Globus pallidus (tissue), 1 donor: ENCODE measurements at places on chromosomes 12 and 14.
A peak's percentile ranks its signal among the peaks of the same experiment; 100 is the strongest.

GRCh38 chr14:45084946-45085346 is 1.0 kb downstream of the PRPF39 start:
- DNase-seq = peak; percentile 4

DNA sequence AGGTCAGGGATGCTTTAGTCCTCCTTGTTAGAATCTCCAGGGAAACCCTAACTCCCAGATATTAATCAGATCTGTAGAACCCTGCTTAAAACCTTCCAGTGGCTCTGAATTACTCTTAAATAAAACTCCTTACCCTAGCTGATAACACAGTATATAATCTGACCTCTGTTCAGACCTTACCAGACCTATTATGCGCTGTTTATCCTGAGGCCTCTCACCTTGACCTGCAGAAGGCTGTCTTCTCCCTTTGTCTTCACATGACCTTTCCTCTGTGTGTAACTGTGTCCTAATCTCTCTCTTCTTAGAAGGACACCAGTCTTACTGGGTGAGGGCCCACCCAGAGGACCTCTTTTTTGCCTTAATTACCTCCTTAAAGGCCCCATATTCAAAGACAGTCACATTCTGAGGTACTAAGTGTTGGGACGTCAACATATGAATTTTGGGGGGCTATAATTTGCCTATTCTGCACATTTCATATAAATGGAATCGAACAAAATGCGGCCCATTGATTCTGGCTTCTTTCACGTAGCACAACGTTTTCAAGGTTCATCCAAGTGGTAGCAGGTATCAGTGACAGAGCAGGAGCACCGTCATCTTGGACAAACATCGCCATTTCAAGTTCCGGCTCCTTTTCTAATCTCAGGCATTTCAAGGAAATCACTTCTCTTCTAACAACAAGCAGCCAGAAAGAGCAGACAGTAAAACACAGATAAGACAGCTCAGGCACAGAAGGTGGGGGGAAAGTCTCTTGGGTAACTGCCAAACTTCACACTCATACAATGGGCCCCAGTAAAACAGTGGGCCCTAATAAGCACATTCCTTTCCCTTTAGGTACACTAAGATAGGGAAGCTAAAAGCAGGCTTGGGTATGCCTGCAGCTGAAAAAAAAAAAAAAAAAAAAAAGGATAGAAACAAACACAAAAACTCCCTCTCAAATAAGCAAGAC is 200.2 kb upstream of the NUDT4 start:
- DNase-seq = no peak

GRCh38 chr14:69325646-69326265 is 65.8 kb downstream of the GALNT16 start:
- no peak for DNase-seq

DNA sequence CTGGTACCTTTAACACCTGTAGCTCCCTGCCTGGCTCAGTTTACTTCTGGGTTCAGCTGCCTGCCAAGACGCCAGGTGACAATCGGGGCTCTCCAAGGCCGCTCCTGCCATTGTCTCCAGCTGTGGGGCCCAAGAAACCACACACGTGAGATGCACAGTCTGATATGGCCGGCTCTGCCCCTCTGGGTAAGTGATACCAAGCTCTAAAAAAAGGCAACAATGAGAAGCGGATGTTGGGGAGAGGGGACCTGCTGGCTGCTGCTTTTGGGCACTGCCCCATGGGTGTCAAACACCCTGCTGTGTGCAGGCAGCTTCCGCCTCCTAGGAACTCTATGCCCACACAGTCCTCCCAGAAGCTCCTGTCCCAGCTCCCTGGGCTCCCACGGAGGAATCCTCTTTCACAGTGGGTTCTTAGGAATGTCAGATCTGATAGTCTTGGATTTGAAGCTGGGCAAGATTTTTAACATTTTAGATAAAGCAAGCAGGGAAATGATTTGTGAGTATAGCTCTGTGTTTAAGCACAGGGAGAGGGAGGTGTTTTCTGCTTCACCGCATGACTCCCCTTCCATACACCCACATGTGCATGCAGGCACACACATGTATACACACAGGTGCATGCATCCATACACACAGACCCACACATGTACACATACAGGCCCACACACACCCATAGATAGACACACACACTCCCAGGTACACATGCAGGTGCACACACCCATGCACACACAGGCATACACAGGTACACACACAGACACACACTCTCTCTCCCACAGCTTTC is 1135.8 kb downstream of the BCL11B start:
- no peak for DNase-seq

DNA sequence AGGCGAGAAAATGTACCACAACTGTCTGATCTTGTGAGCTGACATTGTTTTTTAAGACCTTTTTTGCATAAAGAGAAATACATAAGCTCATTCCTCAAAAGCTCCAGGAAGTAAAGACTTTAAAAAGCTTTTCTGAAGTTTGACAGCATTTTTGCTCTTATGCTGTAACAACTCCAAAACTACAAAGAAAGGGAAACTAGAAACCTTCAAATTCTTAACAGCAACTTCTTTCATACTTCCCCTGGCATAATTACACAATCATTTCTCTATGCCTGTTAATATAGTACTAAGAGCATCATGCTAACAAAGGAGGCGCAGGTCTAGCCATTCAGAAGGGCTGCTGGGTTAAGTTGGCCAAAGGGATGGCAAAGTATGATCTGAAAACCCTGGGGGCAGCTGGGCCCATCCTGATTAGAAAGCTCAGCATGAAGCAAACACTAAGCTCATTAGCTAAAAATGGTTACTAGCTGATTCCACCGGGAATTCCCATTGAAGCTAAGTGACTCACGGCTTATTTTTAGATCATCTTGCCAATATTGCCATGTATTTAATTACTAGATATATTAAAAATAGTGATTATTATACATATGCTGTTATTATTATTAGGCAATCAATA is 26.1 kb upstream of the ANP32D start:
- DNase-seq = no peak

DNA sequence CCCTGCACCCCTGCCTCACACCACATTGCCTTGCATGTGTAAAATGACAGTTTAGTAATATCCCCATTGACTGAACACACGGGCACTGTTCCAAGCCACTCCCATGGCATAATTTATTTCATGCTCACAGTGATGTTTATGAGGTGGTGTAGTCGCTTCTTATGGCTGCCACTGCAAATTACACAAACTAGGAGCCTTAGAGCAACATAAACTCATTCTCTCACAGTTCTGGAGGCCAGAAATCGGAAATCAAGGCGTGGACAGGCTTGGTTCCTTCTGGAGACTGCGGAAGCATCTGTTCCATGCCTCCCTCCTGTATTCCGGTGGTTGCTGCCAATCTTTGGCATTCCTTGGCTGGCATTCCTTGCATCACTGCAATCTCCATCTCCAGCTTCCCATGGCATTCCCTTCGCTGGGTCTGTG is 97.3 kb downstream of the RIN3 start:
- DNase-seq = no peak

- no peak for DNase-seq
Measured at GRCh38 chr12:51118706-51119105, 35.3 kb upstream of the CSRNP2 start.

DNA sequence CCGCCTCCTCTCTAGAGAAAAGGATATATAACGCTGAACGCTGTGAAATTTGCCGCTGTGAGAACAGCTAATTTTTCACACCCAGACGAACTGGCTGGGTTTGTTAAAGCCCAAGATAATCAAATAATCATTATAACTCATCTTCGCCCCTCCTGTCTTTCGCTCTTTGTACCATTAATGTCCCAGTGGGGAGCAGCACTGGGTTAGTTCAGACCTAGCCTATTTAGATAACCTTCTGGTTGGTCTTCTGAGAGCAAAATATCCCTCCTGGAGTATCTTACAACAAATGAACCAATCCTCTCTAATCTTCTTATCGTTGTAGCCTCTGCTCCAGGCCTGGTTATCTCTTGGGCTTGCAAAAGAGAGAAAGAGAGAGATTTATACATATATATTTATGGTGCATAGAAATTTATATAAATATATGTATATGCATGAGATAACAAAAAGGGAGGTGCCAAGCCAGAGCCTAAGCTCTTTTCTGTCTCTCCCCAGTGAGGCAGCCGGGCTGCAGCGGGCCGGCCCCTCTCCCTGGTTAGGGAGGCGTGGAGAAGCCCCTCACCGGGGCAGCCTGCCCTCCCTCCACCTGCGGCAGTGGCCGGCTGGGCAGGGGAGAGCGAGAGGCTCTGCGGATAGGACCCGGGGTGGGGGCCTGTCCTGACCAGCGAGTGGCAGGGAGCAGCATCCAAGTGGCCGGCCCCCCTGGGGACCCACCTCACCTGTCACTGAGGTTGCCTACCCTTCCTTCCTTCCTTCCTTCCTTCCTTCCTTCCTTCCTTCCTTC is 202.0 kb upstream of the LHX5 start:
- no peak for DNase-seq

DNA sequence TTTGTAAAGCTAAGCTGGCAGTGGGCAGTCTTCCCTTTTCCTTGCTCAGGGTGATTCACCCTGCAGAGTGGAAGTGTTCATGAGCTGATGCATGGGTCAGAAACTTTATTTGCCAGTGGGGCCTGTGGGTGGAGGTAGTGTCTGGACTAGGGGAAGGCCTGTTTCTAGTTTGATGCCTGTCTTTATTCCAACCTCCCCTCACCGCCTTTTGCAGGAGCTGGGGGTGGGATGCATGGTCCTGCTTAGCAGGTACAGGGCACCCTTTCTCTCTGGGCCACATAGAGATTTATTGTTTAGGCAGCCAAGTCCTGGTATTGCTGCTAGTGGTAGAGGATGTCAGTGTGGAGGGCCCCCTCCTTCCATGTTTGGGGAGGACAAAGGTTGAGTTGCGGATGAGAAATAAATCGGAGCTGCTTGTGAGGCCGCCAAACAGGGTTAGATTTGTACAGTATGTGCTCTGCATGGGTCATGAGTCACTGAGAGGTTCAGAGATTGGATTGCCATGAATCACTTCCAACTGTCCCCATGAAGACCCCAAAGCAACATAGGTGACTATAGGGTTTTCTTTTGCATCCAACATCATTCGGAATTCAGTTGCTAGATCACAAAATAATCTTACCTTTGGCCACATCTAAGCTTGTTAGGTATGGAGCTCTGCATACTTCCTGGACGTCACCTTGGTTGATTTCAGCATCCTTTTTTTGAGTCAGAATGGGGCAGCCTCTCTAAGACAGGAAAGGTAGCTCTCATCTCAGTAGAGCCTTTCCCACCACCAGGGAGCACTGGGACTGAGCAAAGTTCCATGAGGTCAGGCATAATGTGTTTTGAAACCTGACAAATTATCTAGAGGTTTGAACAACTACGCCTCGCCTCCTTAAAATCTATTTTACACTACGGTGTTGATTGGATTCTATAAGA is 8.8 kb downstream of the SMOC1 start:
- no peak for DNase-seq

DNA sequence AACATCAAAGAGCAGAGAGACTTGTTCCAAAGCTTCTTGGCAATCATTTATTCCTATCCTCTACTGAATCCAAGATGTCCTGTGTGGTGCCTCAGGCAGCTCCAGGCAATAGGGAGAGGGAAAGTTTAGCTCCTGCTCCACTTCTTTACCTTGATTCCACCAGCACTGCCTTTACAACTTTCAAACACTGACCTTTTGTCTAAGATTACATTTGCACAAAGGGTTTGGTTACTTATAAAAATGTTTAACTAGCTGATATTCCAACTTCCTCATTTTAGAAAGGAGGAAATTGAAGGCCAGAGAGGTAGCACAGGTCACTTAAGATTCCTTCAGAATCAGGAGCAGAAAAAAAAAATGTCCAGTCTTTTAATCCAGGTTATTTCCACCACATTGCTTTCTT is 192.7 kb downstream of the BTG1 start:
- no peak for DNase-seq

DNA sequence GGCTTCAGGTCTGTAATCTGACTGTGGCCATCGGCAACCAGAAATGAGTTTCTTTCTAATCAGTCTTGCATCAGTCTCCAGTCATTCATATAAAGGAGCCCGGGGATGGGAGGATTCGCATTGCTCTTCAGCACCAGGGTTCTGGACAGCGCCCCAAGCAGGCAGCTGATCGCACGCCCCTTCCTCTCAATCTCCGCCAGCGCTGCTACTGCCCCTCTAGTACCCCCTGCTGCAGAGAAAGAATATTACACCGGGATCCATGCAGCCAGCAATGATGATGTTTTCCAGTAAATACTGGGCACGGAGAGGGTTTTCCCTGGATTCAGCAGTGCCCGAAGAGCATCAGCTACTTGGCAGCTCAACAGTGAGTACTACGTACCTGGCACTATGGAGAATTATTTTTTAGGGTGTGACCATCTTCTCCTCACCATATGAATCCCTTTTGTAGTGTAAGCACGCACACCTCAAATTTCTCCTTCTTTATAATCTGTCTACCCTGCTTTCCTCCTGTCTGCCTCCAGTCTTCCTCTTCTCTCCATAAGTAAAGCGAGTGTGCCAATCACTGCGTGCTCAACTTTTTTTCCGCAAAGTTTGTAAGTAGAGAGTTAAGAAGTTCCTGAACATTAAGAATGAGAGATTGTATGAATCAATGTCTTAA is at the start of gene TPH2:
Gene TPH2 (plus strand): TSS at position 118 of the 658 bp plus-strand sequence. CDS start 142 bp downstream, at position 260.
- DNase-seq = peak; percentile 24

DNA sequence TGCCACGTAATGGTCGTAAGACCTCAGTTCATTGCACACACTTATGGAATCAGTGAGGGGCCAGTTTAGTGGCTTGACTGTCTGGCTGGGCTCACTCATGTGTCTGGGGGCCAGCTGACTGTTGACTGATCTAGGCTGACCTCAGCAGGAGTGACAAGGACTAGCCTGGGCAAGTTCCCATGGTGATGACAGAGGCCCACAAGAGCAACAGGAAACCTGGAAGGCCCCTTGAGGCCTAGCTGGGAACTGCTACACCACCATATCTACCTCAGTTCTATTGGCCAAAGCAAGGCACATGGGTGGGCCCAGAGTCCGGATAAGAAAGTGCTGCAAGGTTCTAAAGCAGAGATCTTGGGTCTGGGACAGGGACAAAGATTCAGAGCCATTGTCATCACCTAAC is 21.3 kb upstream of the RFLNA start:
- no peak for DNase-seq

DNA sequence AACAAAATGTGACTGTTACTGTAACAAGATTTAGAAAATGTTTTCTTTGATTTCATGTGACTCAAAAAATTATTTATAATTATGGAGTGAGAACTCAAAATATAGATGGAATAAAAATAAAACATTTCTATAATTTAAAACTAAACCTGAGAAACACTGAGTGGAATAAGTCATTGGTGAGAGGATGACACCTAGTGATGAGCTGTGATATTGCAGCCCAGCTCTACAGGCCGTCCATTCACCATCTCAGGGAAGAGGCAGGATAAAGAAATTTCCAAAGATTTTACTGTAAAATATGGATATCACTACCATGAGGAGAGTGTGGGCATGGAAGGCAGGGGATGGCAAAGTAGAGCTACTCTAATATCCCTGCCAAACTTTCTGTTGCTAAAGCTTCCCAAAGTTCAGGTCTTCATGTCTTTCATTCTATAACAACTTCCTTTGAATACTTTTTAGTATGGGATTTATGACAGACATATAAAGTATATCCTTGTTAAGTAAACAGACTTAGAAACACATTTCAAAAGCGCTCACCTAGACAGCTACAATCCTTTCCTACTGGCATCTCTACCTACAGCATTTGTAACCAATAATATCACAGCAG is 308.0 kb downstream of the ITPR2 start:
- no peak for DNase-seq

- DNase-seq = no peak
Measured at GRCh38 chr14:44396226-44396625, 110.9 kb downstream of the FSCB start.
